ENCODE measurements at places on chromosomes 1 and 21.

- no peak for DNase-seq
Measured at GRCh38 chr1:195754303-195754702, 853.9 kb downstream of the KCNT2 start.

DNA sequence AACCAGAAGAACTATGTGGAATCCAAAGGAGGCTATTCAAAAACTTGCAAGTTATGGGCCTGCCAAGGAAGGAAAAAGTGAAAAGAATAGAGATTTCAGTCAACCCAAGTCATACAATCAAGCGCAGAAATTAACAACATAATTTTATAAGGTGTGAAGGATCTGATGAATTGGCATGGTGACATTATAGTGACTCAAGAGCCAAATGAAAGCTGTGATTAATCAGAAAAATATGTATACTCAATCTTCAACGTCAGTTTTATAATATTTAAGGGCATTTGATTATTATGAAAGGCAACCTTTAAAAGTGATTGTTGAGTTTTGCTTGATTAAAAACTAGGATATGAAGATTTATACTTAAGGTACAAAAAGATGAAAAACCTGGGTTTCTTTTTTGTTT is 37.8 kb upstream of the THEM4 start:
- no peak for DNase-seq

DNA sequence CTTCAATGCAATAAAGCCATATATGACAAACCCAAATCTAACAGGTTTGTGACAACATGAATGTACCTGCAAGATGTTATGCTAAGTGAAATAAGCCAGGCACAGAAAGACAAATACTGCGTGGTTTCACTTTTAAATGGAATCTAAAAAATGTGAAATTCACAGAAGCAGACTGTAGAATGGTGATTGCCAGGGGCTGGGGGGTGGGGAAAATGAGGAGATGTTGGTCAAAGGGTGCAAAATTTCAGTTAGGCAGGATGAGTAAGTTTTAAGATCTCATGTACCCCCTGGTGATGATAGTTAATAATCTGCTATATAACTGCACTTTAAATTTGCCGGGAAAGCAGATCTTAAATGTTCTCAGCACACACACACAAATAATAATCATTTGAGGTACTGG is 160.5 kb downstream of the PTBP2 start:
- DNase-seq = no peak

GRCh38 chr1:39331647-39332046 is 127.2 kb downstream of the MACF1 start:
- DNase-seq = no peak

DNA sequence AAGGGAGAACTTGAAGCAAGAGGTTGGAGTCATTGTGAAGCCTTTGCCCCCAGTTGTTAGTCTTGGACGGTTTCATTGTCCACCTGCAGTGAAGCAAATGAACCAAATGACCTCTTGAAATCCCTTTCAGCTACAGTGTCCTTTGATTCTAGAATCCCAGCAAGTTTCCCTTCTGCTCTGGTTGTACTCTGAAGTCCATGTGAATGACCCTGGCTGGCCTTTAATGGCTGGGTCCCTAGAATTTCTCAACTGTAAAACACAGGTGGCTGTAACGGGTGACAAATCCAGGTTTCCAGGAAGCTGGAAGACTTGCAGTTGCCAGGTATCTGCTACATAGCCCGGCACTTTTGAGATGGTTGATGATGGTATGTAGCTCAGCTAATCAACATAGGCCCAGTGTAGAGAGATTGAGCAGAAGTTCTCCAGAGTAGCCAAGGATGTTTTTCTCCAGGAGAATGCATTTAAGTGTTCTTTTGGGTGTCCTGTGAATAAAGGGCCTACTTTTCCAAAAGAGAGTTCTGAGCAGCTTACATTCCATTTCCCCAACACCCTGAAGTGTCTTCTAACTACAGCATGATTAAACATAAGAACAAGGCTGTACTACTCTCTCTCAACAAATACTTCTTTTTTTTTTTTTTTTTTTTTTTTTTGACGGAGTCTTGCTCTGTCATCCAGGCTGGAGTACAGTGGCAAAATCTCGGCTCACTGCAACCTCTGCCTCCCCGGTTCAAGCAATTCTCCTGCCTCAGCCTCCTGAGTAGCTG is 17.6 kb upstream of the SLC30A1 start:
- no peak for DNase-seq

DNA sequence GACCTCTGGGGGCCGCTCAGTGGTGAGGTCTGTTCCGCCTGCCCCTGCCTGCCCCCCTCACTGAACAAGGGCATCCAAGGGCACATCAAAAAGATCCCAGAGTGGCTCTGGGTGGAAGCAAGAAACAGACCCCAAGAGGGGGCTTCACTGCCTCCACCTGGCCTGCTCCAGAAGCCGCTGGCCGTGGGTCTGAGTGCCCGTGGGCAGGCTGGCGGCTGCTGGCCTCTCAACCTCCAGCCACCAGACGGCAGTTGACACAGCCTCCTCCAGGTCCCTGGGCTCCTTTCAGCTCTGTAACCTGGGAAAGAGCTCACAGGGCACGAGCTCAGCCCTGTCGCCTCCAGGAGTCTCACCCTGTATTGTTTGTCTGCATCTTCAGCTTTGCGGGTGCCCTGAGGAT is 56.3 kb downstream of the SLX9 start:
- DNase-seq = no peak

DNA sequence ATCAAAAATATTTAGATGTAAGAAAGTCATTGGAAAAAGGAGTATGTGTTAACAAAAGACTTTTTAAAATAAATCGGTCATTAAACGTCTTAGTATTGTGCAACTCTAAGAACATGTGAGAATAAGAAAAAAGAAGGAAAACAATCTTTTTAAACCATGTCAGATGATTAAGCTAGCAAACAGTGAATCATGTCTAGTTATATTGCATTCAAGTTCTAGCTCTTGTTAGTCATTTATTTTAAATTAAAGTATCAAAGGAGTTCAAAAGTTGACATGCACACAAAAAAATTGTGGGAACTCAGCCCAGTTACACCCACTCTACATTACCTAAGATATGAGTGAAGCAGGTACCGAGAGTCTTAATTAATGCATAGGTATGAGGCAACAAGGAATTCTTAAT is 9.8 kb downstream of the FRRS1 start:
- DNase-seq = no peak

GRCh38 chr1:155141749-155142148 is 1.4 kb upstream of the DPM3 start:
- DNase-seq = no peak

GRCh38 chr1:235998812-235999211 is 66.1 kb downstream of the NID1 start:
- DNase-seq = no peak

GRCh38 chr1:45995298-45995697 is 137.1 kb downstream of the PIK3R3 start:
- DNase-seq = no peak

DNA sequence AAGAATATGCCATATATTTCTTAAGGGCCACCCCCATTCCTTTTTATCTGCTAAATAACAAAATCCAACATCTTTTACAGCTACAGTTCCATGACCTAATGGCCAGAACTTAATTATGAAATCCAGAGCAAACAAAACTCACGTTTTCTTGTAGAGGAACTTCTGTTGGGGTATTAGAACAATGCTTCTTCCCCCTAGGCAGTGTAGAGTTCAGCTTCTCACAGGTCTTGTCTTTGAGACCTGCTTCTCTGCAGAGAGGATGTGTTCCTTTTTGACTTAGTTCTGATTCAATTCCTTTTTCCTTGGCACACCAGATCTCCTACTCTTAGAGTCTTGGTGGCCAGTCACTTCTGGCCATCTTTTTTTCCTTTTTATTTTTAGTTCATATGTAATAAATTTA is 22.2 kb downstream of the VAV3 start:
- DNase-seq = no peak

DNA sequence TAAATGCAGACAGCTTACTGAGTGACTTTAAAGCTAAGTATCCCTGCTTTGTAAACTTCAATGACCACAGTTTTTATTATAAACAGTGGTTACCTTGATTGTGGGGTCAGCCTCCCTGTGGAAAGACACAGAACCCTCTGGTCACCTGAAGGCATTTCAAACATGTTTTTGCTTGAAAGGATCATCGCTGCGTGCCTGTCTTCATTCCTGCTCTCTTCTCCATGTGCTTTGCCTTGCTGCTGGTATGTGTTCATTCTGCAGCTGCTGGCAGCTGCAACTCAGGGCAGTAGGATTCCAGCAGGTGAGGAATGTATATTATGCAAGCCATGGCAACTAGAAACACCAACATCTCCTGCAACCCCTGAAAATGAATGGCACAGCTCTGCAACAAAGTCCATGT is 81.0 kb upstream of the VAV3 start:
- DNase-seq = no peak

DNA sequence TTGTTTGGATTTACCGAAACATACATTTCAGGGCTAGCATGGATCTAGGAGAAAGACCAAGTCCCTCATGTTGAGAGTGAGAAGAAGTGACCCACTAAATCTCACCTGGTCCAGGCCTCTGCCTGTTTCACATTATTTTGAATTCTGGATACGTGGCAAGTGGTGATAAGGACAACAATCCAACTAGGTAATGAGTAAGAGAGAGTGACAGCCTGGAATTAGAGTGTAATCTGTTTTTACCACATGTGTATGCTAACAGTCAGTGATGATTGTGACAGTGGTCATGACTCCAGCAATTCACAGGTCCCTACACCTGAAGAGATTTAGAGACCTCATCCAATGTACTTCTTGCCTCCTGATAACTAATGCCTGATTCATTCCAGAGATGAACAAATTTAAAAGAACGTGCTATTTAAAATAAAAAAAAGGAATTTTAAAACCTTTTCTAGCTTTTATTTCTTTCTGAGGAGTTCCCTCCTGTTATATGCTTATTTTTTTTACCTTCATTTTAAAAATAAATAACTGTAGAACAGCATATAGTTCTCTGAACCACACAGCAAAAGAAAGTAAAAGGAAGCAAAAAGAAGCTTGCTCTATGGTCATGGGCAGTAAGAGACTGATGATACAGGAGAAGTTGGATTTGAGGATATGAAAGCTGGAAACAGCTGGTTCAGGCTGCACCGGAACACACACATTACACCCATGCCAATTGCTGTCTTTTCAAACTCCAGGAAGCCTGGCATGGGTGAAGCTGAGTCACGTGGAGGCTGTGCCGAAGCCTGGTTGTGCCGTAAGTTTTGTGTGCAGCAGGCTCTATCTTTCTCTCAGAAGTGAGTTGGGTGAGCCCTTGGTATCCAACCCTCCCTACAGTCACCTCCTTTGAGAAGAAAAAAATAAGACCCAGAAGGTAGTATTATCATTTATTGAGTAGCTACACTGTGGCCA is 14.7 kb downstream of the C1orf116 start:
- DNase-seq = no peak

DNA sequence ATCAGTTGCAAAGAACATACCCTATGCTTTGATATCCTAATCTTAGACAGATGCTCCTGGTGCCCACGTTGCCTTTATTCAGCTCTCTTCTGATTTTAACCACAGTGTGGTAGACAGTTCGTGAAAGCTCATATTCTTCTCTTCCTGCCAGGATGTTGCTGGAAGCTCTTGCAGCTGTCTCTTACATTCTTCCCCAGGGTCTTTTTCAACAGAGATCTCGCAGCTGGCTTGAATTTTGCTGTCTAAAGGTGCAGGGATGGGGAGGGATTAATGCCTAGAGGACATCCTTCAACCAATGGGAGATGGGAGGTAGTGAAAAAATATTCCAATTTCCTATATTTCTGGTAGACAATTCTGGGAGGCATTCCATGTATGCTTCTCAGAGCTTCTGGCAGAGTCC is 150.0 kb upstream of the APP start:
- DNase-seq = no peak

GRCh38 chr1:193335806-193336428 is 149.5 kb upstream of the B3GALT2 start:
- peak; percentile 94 for DNase-seq

- no peak for DNase-seq
Measured at GRCh38 chr1:211885747-211886522, 55.4 kb upstream of the LPGAT1 start.

DNA sequence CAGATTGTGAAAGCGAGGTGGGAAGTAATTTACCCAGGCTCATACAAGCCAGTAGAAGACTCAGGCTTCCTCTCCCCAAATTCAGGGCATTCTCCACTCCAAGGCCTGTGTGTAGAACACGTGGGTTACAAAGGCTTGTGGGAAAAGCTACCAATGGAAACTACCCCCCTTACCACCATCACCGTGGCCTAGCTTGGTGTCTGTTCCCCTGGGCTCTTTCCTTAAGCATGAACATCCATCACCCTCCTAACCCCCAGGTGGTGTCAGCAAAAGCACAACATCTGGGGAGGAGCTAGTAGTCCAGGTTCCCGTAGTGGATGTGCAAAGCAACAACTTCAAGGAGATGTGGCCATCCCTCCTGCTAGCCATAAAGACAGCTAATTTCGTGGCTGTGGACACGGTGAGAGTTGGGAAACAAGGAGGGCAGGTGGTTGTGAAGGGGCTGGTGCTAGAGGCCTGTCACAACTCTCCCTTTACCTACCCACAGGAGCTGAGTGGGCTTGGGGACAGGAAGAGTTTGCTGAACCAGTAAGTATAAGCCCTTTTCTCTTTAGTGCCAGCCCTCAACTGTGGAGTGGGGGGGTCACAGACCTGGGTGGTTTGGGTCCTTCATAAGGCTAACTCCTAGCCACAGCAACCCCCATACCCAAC is 701 bp upstream of the MUTYH start:
- DNase-seq = no peak

DNA sequence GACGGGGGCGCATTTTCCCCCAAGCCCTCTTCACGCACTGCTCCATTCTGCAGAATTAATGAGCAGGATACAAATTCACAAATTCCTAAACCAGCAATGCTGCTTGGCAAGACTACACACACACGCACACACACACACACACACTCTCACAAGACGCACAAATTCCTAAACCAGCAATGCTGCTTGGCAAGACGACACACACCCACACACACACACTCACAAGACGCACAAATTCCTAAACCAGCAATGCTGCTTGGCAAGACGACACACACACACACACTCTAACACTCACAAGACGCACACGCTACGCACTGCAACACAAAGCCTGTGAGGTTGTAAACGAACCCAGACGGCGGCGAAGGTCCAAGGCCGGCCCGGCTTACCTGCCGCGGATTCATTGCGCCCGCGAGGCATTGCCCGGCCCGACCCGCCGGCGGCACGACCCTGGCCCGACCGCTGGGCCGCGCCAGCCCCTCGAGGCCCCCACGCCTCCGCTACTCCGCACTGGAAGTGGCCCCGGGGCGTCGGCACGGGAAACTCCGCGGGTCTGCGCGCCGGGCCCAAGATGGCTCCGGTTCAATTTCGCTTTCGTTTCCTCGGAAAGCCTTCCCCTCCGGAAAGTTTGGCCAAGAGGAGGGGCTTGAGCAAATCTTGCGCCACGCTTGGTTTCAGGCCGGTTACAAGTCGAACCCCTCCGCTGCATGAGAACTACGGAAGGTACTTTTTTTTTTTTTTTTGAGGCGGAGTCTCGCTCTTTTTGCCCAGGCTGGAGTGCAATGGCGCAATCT is at the start of gene ADAR:
Gene ADAR, minus strand, starts transcription at position 578 of the 788 bp plus-strand sequence. Its CDS starts 180 bp downstream, at position 398.
- DNase-seq = peak; percentile 94

GRCh38 chr1:160685266-160685665 is 26.4 kb downstream of the CD48 start:
- no peak for DNase-seq

- DNase-seq = peak; percentile 93
Measured at GRCh38 chr1:8625981-8626898, 191.2 kb downstream of the RERE start.

All from AG04449 (cell line).